ENCODE measurements at places on chromosomes 6 and 20.

GRCh38 chr20:1965520-1966351, 28.1 kb downstream of the PDYN start:
- peak; percentile 93 for DNase-seq

DNA sequence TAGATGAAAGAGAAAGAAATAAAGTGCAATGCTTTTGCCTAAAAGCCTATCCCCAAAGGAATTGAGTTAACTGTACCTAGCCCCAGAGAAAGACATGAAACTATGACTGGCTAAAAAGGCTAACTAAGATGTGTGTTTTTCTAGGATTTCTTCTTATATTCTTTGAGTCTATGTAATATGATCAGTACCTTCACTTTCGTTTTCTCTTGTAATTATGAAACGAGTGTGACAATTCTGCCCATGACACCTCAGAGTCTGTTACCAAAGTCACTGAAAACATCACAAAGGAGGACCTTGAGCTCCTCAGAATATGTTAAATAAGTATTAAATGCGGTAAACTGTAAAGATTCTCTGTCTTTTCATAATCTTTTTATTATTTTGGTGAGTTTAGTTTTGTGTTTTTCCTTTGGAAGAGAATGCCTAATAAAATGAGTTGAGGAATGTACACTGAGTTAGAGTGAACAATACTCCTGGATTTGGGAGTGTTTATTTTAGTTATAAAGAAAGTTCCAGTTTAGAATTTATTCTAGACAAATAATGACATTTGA, 141.3 kb downstream of the FUT9 start:
- DNase-seq: no peak

- no peak for DNase-seq
Observed at GRCh38 chr6:7152462-7152861, 44.7 kb downstream of the RREB1 start.

DNA sequence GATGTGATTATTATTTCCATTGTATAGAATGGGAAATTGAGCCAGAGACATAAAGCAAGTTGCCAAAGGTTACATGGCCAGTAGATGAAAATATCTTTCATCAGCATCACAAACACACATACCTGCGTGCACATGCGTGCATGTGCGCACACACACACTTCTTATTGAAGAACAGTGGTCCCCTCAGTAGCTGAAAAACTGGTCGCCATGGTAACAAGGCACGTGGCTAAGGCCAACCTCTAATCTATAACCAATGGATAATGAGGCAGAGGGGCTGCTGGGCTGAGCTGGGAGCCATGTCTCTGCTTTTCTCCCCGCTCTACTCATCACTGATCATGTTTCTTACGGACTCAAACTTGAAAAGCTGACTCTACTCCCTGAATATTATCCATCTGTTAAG, 60.3 kb downstream of the NRSN1 start:
- DNase-seq: no peak

DNA sequence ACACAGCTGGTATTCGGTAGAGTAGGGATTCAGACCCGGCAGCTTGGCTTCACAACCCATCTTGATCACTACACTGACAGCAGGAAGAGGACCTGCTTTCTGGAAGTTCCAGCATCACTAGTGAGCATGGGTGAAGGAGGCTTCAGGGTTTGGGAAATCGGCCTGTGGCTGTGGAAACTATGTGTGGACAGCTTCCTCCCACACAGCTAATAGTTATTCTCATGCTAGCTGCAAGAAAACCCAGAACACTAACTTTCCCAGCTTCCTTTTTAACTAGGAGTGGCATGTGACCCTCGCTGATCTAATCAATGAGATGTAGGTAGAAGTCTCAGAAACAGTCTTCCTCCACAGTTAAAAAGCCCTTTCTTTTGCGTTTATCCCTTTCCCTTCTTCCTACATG, 36.3 kb upstream of the SIRPA start:
- DNase-seq: no peak

GRCh38 chr20:44776980-44777379, 31.3 kb downstream of the KCNK15 start:
- DNase-seq: no peak

GRCh38 chr6:37011656-37012378, 6.4 kb downstream of the FGD2 start:
- no peak for DNase-seq

All from stimulated activated CD4-positive, alpha-beta T cell treated with anti-CD3 and anti-CD28 coated beads, Interleukin-12 subunit alpha, Interleukin-12 subunit beta, amount 100 ng/mL, for 4 hours (primary cell).